H7 (cell line): ENCODE measurements at places on chromosomes 7 and 10. TPM values are rescaled to one million over a fixed set of nuclear protein-coding genes. Genes with fewer than 3 reads are reported as not detected.

Gene HOXA3
- total RNA-seq, result not detected in 2 replicates

Gene LSM5
- 41.6 and 48.3 TPM in 2 replicates for total RNA-seq

Gene VWDE
- total RNA-seq, result 9.7 and 22.8 TPM in 2 replicates

Gene BTBD16
- total RNA-seq, result 0.15 and 0.42 TPM in 2 replicates

Gene UCMA
- not detected in 2 replicates for total RNA-seq

Gene WDR86
- 40.6 and 40.8 TPM in 2 replicates for total RNA-seq

Gene SAMD9L
- total RNA-seq, result not detected in 2 replicates

Gene DYNC1I1
- total RNA-seq, result 1.4 and 1.8 TPM in 2 replicates

Gene C10orf105
- 0.17 and 0.18 TPM in 2 replicates for total RNA-seq

Gene TAS2R3
- 0.67 and 0.69 TPM in 2 replicates for total RNA-seq

Gene CXCL12
- 21.1 and 42.8 TPM in 2 replicates for total RNA-seq

Gene IL2RA
- total RNA-seq, result not detected in 2 replicates

Gene TSPAN13
- 17.7 and 23.1 TPM in 2 replicates for total RNA-seq

Gene KLF14
- total RNA-seq, result 0.07 TPM in 1 of 2 replicates, not detected in the other

Gene IFIT1B
- not detected in 2 replicates for total RNA-seq

Gene KDM7A
- total RNA-seq, result 5.5 and 7.1 TPM in 2 replicates

Gene OGDHL
- 26.3 and 31.9 TPM in 2 replicates for total RNA-seq

Gene DENND10
- 77.1 and 82.6 TPM in 2 replicates for total RNA-seq

Gene KIAA1549
- 6.0 and 6.4 TPM in 2 replicates for total RNA-seq

Gene RBM20
- total RNA-seq, result 0.15 and 0.52 TPM in 2 replicates

GRCh38 chr7:132134814-132135445, 441.3 kb downstream of the PLXNA4 start:
- no peak for DNase-seq

DNA sequence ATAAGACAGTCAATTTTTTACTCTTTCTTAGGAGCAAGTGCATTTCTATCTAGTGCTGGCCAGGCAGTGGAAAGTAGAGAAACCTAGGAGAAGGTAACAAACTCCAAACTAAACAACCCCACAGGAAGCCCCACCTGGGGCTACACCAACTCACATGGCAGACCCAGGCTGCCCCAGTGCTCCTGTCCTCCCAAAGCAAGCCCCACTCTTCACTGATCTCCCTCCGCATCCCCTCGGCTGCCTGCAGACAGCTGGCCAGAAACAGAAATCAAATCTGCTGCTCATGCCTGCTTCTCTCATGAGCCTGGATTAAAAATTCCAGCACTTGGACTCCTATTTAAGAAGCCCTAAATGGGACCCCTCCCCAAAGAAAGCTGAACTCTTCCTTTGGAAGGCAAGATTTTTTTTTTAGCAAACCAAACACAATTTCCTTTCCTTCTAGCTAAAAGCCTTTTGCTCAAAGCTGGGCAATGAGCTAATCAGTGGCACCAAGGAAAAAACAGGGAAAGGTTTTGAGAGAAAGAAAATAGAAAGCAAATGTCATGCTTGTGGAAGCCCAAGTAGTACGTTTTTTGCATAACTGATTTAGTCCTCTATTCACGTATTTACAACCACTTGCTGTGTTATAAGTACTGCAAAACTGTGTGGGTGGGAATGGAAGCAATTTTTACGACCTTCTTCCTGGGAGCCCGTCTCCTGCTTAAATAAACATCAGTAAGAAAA, 10.8 kb downstream of the PDE1C start:
- DNase-seq, result no peak

- peak; percentile 8 for DNase-seq
These were observed 165.3 kb downstream of the USP6NL start for GRCh38 chr10:11446133-11446532.

- no peak for DNase-seq
These were observed 283.1 kb upstream of the KAT6B start for GRCh38 chr10:74543276-74543675.

GRCh38 chr7:38880035-38880434, 29.0 kb downstream of the VPS41 start:
- no peak for DNase-seq

DNA sequence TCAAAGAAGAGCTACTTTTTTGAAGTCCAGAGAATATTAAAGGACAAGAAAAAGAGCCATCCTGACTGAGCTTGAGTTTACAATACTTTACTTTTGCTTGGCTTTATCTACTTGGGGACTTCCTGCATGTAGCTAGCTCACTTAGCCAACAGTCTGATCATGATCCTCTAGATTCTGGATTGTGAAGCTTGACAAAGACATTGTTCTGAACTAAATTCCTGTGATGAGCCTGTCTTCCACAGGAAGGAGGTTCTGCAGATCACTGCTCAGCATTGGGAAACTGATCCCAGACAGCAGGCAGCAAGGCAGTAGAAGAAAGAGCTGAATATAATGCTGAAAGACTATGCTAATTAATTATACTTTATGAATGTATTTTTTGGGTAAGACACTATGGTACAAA, 296.4 kb downstream of the DGKB start:
- no peak for DNase-seq

- DNase-seq, result no peak
These were observed 14.3 kb downstream of the PTPRE start for GRCh38 chr10:127921075-127921752.

DNA sequence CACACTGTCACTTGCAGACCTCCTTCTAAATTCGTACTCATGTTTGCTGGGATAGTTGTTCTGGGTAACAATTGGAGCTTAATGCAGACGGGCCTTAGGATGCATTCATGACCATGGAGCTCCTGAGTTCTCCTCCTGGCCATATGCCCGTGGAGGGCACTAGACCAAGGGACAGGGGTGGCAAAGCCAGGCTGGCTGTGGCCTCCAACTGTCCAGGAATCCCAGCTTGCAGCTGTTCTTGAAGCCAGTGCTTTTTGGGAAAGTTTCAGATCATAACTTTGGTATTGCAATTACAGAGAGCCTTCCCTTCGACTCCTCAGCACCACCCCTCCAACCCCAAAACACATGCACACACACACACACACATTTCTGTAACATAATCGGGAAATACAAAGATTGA, 30.6 kb downstream of the ANTXRL start:
- DNase-seq, result no peak

DNA sequence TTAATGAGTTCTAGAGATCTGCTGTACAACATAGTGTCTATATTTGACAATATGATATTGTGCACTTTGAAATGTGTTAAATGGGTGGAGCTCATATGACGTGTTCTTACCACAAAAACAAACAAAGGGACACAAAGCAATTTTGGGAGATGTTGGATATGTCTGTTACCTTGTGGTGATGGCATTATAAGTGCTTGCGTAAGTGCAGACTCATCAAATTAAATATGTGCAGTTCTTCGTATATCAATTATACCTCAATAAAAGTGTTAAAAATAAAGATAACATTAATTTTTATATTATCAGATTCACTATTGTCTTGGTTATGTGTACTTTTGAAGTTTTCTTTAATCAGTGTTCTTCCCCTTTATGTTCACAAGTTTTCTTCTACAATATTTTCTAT, 372.9 kb upstream of the COBL start:
- DNase-seq, result no peak

DNA sequence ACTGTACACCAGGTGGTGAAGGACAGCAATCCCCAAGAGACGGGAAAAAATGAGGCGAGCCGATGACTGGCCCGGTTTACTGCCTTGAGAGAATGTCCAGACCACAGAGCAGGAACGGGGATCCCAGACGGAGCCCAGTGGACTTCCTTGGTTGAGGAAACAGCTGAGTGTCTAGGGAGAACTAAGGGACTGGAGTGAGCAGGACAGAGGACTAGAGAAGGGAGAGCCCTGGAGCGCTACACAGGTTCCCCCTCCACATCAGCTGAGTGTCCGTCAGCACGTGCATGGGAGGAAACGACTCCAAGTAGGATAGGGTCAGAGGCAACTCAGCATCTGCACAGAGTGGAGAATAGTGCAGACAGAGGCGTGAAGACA, 7.1 kb upstream of the WDR86 start:
- no peak for DNase-seq

- no peak for DNase-seq
These were observed 2.2 kb upstream of the AP1S1 start for GRCh38 chr7:101151908-101152651.

DNA sequence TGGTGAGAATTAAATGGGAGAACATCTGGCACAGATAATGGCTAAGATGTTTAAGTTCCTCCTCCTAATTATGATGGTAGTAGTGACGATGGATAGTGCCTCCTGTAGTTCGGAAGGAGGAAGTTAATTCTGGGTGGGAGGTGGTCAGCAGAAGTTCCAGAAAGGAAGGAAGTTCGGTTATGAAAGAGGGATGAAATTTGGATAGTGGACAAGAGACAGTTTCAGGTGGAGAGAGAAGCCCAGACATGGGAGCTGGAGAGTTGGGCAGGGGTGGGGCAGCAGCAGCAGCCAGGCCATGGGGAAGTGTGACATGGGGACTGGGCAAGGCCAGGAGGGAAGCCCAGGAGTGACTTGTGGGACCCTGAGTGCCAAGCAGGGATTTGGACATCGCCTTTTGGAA, 99.5 kb downstream of the CCNY start:
- no peak for DNase-seq

DNA sequence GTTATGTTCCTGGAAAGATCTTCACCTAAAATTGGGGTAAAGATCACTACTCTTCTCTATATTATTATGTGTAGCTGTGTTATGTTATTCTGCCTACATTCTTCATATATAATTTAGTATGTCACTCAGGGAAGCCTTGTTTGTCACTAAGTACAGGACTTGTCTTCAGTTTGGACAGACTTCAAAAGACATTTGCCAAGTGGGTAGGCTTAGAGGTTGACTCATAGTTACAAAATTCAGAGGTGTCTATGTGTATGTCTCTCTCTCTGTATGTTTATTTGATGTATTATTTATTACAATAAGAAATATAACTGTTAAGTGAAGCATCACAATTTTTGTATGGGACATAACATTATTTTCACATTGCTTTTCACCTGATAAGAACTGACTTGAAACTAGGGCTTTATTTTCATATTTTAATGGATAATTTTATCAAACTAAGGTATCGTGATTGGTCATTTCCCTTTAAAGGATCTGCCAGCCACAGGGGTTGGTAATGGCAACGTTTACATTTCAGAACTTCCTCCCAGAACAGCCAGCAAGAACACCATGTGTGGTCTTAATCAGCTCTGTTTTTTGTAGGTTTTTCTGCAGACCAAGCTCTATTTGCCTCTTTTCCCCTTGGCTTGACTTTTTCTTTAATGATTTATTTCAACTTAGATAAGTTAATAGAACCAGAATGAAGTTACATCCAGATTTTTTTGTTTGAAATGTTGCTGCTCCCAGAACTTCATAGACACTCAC, 262.1 kb upstream of the CACNA2D1 start:
- DNase-seq, result no peak

DNA sequence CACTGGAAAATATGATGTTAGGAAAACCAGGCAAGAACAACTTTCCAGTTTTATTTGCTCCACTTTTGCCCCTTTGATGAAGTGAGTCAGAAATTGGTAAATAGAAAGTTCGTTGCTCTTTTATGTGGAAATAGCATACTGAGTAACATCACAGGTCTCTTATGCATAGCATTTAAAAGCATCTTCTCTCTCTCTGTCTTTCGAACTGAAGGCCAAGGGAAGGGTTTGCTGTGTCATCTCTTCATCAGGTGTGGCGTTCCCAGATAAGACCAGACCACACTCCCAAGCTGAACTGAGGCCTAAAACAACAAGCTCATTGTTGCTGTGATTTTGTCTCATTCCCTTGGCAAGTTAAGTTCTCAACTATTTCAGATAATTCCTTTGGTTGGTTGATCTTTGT, 131.8 kb upstream of the GRB10 start:
- no peak for DNase-seq

DNA sequence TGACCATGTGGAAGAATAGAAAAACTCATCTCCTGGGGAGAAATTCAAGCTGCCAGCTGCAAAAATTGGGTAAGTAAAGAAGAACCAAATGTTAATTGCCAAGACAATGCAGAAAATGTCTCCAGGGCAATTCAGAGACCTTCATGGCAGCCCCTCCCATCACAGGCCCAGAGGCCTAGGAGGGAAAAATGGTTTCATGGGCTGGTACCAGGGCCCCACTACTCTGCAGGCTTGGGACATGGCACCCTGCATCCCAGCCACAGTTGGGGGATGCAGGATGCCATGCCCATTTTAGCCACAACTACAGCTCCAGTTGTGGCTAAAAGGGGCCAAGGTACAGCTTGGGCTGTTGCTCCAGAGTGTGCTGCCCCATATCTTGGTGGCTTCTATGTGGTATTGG, 20.9 kb upstream of the MKLN1 start:
- DNase-seq, result no peak

GRCh38 chr10:47287365-47287802, 12.6 kb upstream of the GDF10 start:
- DNase-seq, result no peak

DNA sequence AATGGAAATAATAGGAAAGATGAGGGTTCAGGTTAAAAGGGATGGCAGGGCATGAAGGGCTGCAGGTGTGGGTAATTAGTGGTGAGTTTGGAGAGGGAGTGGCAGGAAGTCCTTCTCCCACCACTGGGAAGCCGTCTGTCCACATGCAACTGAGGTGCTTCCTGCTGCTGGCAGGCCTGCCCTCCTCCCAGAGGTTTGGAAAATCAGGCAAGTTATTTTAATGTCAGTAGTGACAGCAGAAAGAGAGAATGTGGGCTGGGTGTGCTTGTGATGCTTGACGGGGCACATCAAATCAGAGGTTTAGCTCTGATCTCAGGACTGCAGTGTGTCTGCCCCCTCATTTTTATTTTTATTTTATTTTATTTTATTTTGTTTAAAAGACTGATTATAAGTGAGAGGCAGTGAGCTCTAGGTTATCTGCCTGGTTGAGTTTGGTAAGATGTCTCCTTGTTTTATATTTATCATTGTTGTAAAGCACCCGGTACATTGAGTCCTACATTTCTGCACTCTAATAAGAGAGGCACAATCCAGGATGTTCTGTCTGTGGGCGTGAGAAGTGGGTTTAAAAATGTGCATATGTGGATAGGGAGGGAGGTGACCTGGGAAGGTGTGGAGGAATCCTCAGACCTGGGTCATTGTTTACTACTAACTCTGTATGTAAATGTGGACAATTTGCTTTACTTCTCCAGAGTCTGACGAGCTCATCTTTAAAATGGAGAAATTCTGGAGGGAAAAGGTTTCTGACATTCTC, 504.4 kb downstream of the LRMDA start:
- DNase-seq, result no peak

- DNase-seq, result no peak
These were observed 208.3 kb downstream of the DNAJB6 start for GRCh38 chr7:157544980-157545680.

DNA sequence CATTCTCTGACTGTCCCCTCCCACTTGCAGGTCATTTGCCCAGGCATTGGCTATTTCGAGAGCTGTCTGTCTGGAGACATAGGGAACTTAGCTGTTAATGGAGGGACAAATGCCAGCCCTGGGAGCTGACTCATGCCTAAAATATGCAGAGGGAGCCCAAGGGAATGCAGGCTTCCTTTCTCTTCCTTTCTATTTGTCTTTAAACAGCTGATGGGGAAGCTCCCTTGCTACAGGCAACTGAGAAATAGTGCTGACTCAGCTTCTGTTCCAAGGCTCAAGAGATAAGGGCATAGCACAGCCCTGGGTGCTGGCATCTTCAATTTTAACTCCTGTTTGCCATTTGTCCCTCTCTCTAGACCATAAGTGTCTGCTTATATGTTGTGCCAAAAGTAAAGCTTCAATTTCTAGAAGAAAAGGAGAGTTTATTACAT, 82.7 kb upstream of the C1GALT1 start:
- peak; percentile 71 for DNase-seq

GRCh38 chr7:119967221-119967620, 305.8 kb upstream of the KCND2 start:
- no peak for DNase-seq
